ENCODE measurements at places on chromosomes 13 and 19.

- DNase-seq, result peak; percentile 80
Observed at GRCh38 chr19:2476451-2477140, 669 bp downstream of the GADD45B start.

- peak; percentile 58 for DNase-seq
Observed at GRCh38 chr13:96090240-96091101, 564 bp downstream of the HS6ST3 start.

DNA sequence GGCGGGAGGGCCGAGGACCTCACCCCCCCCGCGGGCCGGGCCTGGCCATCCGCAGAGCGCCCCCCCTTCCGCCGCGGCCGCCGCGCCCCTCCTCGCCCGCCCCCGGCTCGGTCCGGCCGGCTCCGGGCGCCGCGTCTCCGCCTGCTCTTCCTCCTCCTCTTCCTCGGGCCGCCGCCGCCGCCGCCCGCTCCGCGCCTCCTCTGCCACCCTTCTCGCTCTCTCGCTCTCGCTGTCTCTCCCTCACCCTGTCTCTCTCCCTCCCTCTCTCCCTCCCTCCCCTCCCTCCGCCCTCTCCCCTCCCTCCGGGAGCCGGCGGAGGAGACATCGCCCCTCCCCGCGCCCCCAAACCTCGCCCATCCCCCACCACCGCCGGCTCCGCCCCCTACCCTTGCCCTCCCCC, at the start of gene SHANK1:
SHANK1 (minus strand) TSS at position 237 of the 400 bp plus-strand sequence. CDS start 2,883 bp downstream, outside the sequence.
- DNase-seq, result no peak

DNA sequence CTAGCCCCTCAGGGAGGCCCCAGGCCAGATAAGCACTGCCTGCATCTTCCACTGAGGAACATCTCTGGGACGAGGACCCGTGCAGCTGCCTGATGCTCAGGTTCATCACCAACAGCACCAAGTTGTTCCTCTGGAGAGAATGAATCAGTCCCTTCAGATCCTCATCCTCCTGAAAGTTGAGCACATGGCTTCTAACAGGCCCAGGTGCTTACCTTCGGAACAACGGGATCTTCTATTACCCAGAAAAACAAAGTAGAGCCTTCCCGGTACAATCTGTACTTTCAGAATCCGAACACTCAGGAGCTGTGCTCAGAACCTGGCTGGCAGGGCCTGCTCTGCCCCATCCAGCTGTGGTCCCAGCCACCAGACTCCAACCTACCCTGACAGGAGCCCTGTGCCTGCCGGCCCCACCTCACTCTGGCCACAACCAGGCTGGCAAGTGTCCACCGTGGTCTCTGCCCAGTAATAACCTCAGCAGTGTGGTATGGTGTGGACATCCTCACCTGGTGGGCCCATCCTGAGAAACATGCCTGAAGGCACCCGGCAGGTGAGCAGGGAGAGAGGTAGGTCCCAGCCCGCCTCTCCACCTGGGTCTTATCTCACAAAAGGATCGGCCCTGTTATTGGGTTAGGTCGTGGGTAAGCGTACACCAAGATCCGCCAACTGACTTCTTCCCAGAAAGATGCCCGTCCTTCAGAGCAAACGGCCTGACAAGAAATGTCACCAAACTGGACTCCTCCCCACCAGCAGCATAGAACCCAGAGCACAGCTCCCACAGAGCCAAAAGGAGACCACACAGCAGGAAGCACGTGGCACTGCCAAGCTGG, 34.1 kb downstream of the ELL start:
- no peak for DNase-seq

DNA sequence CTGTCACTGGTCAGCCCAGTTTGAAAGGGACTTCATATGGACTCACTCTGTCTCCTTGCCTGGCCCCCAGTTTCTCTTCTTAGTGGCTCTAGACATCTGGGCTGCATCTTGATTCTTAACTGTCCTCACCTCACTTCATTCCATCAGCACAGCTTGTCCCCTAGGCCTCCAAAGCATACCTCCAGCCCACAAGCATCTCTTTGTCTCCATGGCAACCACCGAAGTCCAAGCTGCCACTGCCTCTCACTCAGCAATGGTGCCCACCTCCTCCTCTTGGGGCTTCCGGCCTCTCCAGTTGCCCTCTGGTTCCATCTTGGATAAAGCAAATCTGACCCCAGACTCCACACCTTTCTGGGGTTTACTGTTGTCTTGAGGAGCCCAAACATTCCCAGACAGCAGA, 9.9 kb upstream of the KLHL26 start:
- DNase-seq, result peak; percentile 56

GRCh38 chr19:29482855-29483640, 42.7 kb upstream of the VSTM2B start:
- DNase-seq, result no peak

DNA sequence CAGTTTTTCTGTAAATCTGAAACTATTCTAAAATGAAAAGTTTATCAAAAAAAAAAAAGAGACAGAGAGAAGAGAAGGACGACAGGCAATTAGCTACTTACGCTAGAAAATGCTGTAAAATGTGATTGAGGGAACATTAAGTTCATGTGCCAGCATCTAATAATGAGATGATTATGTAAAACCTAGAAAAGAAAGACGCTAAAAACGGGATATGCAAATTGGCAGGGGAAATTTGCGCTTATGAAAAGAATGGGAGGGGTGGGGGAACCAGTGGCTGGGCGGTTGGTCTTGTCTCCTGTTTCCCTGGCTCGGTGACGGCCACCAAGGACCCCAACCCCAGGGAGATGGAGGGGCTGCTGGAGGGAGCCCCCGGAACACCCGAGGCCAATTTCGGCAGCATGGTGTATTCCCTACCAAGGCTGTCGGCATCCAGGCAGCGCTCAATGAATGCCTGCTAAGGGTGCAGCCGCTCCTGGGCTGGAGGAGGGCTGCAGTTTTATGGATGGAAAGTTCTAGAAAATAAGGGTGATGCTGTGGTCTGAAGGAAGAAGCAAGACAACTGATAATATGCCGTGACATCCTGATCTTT, 34.2 kb downstream of the GNG7 start:
- DNase-seq, result no peak

DNA sequence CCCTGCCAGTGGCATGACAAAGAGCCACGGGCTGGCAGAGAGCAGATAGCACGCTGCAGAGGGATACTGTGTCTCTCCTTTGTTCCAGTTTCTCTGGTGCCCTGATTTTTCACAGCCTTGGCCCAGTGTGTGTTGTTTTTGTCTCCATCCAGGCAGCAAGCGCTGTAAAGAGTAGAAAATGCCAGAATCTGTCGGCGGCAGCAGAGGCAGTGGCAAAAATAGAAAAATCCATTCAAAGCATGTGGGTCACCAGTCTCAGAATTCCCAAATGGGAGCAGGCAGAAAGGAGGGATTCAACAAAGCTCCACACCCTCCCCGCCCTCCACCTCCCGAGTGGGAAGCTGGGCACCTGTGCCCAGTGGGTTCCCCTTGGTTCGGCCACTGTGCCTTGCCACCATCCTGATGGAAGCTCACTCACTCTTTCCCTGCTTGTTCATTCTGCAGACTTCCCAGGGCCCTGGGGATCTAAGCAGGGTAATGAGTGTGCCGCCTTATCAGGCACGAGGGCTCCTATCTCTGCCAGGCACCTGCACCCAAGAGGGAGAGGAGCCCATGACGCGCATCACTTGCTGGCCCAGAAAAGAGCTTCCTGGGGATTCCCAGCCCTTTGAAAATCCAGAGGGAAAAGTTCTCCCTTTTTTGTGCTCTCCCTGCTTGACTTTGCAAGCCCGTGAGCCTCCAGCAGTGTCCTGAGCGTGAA, 416.9 kb downstream of the IRS2 start:
- peak; percentile 24 for DNase-seq

GRCh38 chr19:28847468-28847867, 365.5 kb downstream of the UQCRFS1 start:
- DNase-seq, result no peak

- DNase-seq, result peak; percentile 90
Observed at GRCh38 chr13:21476893-21477472, 17.9 kb upstream of the ZDHHC20 start.

DNA sequence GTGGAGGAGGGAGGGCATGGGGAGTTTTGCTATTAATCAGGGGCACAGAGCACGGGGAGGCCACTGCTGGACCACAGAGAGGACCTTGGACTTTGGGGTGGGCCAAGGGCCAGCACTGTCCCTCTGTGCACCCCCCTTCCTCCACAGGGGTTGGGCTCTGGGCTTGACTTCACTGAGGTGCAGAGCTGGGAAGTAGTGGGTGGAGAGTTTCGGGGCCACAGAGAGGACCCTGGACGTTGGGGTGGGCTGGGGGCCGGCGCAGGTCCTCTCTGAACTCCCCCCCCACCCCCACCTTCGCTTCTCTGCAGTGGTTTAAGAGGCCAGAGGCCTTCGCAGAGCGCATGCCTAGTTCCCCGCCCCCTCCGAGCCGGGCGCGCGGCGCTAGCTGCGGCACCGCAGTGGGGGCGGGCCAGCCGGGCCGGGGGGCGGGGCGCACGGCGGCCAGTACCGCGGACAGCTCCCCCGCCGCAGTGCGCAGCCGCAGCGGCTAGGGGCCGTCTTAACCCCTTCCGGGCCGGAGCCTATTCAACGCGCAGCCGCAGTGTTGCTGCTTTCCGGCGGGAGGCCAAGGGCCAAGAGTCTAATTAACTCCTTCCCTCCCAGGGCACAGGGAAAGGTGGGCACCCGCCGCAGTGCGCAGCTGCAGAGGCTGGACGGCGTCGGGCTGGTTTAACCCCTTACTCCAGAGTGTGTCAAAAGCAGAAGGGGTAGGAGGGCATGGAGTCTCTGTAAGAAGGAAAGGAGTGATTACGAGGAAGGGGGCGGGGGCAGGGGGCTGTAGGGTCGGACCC, 3.7 kb downstream of the KCNC3 start:
- peak; percentile 82 for DNase-seq

DNA sequence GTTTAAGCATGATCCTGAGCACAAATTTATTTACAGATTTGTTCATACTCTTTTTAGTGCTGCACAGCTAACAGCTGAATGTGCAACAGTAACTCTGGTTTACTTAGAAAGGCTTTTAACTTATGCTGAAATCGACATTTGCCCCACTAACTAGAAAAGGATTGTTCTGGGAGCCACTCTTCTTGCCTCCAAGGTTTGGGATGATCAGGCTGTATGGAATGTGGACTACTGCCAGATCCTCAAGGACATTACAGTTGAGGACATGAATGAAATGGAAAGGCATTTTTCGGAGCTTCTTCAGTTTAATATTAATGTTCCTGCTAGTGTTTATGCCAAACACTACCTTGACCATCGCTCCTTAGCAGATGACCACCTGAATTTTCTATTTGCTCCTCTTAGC, 16.0 kb downstream of the ZNF100 start:
- DNase-seq, result peak; percentile 20

- DNase-seq, result no peak
Observed at GRCh38 chr13:92805766-92806165, 420.8 kb upstream of the GPC6 start.

- DNase-seq, result no peak
Observed at GRCh38 chr13:75947448-75947847, 311.3 kb downstream of the LMO7 start.

DNA sequence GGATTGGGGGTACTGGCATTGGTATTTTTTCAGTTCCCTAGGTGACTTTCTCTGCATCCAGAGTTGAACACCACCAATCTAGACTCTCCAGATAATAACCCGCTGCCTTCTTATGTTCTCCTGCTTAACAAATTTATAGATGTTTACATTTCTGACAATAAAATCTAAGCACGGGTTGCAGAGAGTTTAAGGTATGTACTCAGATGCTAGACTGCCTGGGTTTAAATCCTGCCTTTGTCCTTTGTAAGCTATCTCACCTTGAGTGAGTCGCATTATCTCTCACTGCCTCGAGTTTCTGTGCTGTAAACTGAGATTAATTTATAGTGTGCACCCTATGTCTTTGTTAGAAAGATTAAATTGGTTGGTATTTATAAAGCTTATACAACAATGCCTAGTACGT, 131.4 kb upstream of the ARGLU1 start:
- no peak for DNase-seq

DNA sequence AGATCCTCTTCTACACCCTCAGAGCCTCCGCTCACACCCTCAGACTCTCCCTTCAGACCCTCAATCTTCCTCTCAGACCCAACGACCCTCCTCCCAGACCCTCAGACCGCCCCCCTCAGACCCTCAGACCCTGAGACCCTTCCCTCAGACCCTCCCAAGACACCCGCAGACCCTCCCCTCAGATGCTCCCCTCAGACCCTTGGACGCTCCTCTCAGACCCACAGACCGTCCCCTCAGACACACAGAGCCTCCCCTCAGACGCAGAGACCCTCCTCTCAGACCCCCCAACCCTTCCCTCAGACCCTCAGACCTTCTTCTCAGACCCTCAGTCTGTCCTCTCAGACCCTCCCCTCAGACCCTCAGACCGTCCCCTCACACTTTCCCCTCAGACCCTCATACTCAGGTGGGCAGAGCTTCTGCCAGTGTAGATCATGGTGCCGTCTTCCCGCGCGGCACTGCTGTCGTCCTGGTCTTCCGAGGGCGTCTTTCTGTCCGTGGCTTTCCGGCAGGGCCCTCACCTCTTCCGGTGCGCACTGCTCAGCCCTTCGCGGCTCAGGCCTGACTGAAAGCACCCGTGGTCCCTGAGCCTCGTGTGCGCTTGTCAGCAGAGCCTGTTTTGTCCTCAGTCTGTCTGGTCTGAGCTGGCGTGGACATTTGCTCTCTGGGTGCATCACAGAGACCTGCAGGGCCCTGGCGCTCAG, 18.9 kb upstream of the TFDP1 start:
- DNase-seq, result no peak

GRCh38 chr13:39056018-39056417, 17.8 kb downstream of the NHLRC3 start:
- DNase-seq, result no peak

- DNase-seq, result peak; percentile 67
Observed at GRCh38 chr19:12792051-12792852, 966 bp downstream of the JUNB start.

DNA sequence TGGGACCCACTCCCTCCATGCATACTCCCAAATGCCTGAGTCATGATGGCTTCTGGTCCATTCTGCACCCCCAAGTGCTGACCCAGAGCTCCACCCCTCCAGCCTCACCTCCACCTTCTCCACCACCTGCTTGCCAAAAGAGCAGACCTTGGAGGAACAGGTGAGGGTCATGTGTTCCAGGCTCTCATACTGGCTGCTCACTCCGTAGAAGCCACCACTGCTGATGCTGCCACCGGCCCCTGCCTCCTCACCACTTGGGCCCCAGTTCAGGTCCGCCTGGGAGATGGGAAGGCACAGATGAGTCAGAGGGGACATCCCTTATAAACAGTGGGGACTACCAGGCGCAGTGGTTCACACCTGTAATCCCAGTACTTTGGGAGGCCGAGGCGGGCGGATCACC, 7.9 kb downstream of the CD37 start:
- no peak for DNase-seq

GRCh38 chr13:88142653-88143052, 471.5 kb downstream of the SLITRK5 start:
- no peak for DNase-seq

GRCh38 chr13:25215253-25215575, 43.1 kb upstream of the AMER2 start:
- DNase-seq, result no peak

GRCh38 chr19:30361721-30362120, 10.5 kb upstream of the ZNF536 start:
- DNase-seq, result no peak

DNA sequence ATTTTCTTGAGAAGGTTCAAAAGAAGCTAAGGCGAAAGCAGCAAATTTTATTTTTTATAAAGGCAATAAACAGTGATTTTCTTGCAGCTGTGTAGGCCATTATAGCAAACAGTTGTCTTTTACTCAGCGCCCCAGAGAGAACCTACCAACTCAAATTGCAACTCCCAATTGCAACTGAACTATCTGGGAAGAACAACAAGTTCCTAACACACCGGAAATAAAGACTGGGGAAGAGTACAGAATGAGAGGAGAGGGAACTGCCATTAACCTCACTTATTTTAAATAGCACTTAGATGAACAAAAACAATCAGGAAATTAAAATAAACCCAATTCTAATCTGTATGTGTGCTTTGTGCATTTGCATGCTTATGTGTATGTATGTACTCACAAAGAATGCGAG, 171.1 kb downstream of the KCTD12 start:
- no peak for DNase-seq

Data from astrocyte of the hippocampus (primary cell).